Endothelial cell (in vitro differentiated cells): ENCODE measurements at places on chromosomes 16 and 17.

DNA sequence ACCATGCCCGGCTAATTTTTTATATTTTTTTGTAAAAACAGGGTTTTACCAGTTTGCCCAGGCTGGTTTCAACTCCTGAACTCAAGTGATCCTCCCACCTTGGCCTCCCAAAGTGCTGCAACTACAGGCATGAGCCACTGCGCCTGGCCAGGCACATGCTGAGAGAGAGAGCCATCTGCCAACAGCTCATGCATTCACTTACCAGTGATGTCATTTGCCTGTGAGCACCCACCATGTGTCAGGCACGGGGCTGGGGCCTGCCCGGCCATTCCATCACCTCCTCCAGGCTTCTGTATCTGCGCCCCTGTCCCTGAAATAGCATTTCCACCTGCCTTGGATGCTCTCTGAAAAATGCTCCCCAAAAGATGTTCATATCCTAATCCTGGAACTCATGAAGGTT, 43.6 kb upstream of the PEMT start:
- no peak overlapping the region for H3K4me3 ChIP-seq
- H3K36me3 ChIP-seq, result no peaks in the 10 kb centered on the region
- peaks cover 11% of the 10 kb centered on the region for H3K27me3 ChIP-seq
- H3K4me1 ChIP-seq, result no peaks in the 10 kb centered on the region
- H3K27ac ChIP-seq, result no peak overlapping the region

DNA sequence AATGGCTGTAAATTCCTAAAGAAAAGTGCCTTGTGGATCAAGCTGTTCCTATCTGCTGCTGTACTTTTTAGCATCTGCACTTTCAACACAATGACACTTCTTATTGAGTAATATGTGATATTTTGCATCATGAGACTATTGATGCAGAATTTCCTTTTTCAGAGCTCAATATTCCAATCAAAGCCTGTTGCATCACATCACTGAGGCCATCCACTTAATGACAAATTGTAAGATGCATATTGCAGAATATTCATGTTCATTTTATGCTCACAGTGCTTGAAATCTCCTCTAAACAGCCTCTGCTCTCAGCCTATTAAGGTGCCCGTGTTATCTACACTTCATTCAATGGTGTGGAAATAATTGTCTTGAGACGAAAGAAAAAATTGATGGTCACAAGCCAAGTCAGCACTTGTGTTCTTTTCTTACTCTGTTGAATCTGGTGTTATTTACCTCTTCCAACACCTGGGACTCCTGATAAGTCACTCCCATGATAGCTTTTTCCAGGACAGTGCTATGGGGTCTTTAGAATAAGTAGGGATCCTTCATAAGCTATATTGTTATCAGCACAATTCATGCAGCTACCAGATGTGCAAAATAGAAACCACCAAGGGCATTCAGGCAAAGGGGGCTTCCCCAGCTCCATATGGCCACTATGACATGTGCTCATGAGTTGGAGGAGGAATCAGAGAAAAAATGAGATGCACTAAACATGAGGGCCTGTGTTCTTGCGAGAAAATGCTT, 9.3 kb upstream of the SKAP1 start:
- H3K4me1 ChIP-seq, result peaks cover 51% of the 10 kb centered on the region
- no peaks in the 10 kb centered on the region for H3K27me3 ChIP-seq
- DNase-seq, result no peak

GRCh38 chr17:5049314-5049841, 14.2 kb upstream of the SLC52A1 start:
- H3K4me3 ChIP-seq, result peak overlapping the region; percentile 51
- no peak for DNase-seq
- peak overlapping the region; percentile 98 for H3K27ac ChIP-seq
- peaks cover 2% of the 10 kb centered on the region for H3K27me3 ChIP-seq

GRCh38 chr16:47258874-47259461, 115.2 kb upstream of the NETO2 start:
- H3K27me3 ChIP-seq, result no peaks in the 10 kb centered on the region
- no peak overlapping the region for H3K4me3 ChIP-seq
- peaks cover 8% of the 10 kb centered on the region for H3K36me3 ChIP-seq
- DNase-seq, result peak; percentile 37
- H3K4me1 ChIP-seq, result no peaks in the 10 kb centered on the region
- no peak overlapping the region for H3K27ac ChIP-seq

DNA sequence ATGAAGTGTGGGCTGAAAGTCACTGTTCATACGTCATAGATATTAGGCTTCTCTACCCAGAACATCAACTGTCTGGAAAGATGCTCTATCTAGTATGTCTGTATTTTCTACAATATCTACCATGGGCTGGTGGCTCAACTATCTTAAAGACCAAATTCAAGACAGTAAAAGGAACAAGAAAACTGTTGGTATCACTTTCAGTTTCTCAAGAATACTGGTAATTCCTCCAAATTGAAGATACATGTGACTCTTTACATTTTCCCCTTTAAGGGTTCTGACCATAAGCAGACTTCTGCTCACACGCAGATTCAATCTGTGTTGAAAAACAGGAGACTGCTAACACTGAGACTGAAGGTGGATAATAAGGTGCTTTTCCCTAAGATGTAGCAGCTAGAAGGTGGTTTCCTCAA, 24.2 kb downstream of the XPO6 start:
- H3K27ac ChIP-seq, result no peak overlapping the region
- H3K36me3 ChIP-seq, result peaks cover 5% of the 10 kb centered on the region
- no peak overlapping the region for H3K4me3 ChIP-seq
- peaks cover 18% of the 10 kb centered on the region for H3K4me1 ChIP-seq
- no peak for DNase-seq
- H3K27me3 ChIP-seq, result no peaks in the 10 kb centered on the region

DNA sequence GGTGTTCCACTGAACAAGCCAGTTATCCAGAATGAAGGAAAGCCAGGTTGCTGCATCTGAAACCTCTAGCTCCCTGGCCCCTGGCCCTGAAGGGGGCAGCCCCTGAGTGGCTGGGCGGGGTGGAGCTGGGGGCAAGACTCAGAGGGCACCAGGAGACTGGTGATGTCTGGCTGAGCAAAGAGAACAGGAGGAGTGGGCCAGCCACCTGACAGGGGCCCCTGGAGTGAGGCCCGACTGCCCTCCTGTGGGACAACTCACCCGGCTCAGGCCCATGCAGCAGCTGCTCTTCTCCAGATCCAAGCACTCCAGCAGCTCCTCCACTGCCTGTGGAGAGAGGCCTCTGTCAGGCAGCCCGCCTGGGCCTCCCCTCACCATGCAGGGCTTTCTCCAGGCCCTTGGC, 60.4 kb downstream of the PIPOX start:
- peaks cover 8% of the 10 kb centered on the region for H3K4me1 ChIP-seq
- DNase-seq, result no peak
- peaks cover 36% of the 10 kb centered on the region for H3K36me3 ChIP-seq
- H3K4me3 ChIP-seq, result no peak overlapping the region

DNA sequence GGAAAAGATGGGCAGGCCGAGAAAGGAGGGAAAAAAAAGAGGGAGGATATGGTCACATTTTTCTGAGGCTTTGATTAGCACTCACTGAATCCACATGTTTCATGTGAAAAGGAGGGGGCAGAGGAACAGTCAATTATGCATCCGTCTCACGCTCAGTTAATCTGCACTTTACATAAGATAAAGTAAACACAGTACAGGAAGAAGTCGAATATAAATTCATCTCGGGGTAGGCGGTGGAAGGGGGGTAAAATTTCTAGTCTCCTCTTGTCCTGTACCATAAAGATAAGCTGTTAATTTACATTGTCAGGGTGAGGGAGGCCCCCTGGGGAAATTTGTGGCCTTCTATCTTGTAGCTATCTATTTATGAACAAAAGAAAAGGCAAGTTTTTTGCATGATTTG, 73.1 kb upstream of the CES5A start:
- no peak overlapping the region for H3K4me3 ChIP-seq
- H3K36me3 ChIP-seq, result no peaks in the 10 kb centered on the region
- peaks cover 3% of the 10 kb centered on the region for H3K4me1 ChIP-seq
- no peak overlapping the region for H3K27ac ChIP-seq
- no peak for DNase-seq

- peaks cover 3% of the 10 kb centered on the region for H3K4me1 ChIP-seq
- H3K4me3 ChIP-seq, result no peak overlapping the region
- H3K27ac ChIP-seq, result no peak overlapping the region
These were observed 20.6 kb downstream of the QPRT start for GRCh38 chr16:29699324-29700219.

GRCh38 chr16:86025706-86026105, 126.7 kb downstream of the IRF8 start:
- peaks cover 5% of the 10 kb centered on the region for H3K27me3 ChIP-seq
- no peaks in the 10 kb centered on the region for H3K4me1 ChIP-seq
- no peak overlapping the region for H3K27ac ChIP-seq
- H3K4me3 ChIP-seq, result no peak overlapping the region

DNA sequence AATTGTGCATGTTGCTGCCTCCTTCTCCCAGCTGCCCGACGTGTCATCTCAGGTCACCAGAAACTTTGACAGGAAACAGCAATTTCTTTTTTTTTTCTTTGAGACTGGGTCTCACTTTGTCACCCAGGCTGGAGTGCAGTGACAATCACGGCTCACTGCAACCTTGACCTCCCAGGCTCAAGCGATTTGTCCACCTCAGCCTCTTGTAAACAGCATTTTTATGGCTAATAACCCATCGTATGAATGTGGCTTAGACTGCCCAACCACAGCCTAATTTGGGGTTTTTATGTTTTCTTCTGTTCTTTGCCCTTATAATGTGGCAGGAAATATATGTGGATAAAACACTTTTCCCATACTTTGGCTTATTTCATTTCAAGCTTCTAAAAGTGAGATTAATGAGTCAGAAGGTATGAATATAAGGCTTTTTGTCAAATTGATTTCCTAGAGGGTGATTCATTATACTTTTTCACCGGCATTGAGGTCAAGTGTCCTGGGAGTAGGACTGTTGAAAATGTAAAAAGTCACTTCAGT, 31.0 kb upstream of the SLC5A10 start:
- H3K27me3 ChIP-seq, result peaks cover 4% of the 10 kb centered on the region
- no peak overlapping the region for H3K27ac ChIP-seq
- peaks cover 19% of the 10 kb centered on the region for H3K36me3 ChIP-seq
- no peak overlapping the region for H3K4me3 ChIP-seq

- no peak overlapping the region for H3K27ac ChIP-seq
- no peaks in the 10 kb centered on the region for H3K27me3 ChIP-seq
- no peak for DNase-seq
- peak overlapping the region; percentile 90 for H3K4me3 ChIP-seq
- H3K4me1 ChIP-seq, result peaks cover 3% of the 10 kb centered on the region
These were observed 416 bp downstream of the RNF43 start for GRCh38 chr17:58416937-58417299.

- DNase-seq, result no peak
- no peak overlapping the region for H3K27ac ChIP-seq
- peaks cover 17% of the 10 kb centered on the region for H3K4me1 ChIP-seq
- no peak overlapping the region for H3K4me3 ChIP-seq
- peaks cover 10% of the 10 kb centered on the region for H3K27me3 ChIP-seq
- H3K36me3 ChIP-seq, result no peaks in the 10 kb centered on the region
These were observed 378.7 kb upstream of the ZFHX3 start for GRCh38 chr16:73426433-73427160.

DNA sequence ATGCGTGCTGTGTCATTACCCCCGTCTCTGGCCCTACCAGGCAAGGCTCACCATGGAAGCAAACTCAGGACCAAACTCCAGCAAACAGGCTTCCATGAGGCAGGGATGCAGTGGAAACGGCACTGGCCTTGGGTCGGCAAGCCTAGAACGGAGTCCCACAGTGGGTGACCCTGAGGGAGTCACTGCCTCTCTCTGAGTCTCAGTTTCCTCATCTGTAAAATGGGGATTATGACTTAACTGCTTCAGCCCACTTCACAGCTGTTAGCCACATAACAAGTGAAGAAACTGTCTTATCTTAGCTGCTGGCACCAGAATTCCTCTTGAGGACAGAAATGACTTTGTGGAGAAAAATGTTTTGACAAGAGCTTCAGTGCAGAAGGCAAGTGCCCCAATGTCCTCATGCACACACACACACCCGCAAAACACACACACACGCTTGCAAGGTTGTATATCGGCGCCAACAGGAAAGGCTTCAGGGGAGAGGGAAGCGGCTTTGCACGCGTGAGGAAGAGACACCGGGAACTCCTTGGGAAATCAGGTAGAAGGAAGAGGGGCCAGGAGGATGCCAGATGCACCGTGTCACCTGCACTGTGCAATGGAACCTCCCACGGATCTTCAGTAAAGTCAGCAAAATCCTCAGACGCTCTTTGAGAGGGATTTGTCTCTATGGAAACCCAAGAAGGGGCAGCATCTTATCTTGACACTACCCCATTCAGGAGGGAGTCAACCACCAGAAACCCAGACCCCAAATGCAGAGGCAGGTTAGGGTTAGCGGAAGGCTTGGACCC, 53.7 kb downstream of the GSG1L start:
- no peak overlapping the region for H3K27ac ChIP-seq
- no peaks in the 10 kb centered on the region for H3K4me1 ChIP-seq
- no peak for DNase-seq
- H3K36me3 ChIP-seq, result no peaks in the 10 kb centered on the region
- no peak overlapping the region for H3K4me3 ChIP-seq

DNA sequence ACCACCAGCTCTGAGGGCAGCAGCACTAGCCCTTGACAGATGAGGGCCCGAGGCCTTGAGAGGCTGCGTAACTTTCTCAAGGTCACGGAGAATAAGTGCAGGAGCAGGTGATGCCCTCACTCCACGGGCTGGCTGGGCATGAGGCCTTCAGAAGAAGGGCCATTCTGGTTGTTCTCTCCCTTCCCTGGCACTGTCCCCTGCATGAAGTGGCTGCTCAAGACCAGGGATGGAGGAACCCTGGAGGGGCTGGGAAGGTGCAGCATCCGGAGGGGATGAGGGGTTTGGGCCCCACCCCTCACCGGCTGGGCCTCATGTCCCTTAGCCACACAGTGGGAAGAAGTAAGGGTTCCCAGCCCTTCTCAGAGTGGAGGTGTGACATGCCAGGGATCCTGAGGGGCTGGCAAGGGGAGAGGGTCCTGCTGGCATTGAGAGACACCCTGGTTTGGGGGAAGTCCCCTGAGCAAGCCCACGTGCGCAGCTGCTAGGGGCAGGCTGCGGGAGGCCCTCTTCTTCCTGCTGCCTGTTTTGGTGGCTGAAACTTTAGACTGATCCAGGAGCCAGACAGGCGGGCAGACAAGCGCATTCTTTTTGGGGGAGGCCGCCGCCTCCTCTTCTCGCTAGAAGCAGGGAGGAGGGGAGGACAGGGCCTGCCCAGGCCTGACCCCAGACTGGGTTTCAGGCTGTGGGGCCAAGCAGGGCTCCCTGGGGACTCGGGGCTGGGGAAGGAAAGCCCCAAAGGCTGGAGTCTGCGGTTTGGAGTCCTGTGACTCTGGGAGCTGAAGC, 74.0 kb downstream of the N4BP1 start:
- DNase-seq, result no peak
- peaks cover 8% of the 10 kb centered on the region for H3K36me3 ChIP-seq
- peaks cover 24% of the 10 kb centered on the region for H3K4me1 ChIP-seq
- peaks cover 12% of the 10 kb centered on the region for H3K27me3 ChIP-seq
- no peak overlapping the region for H3K4me3 ChIP-seq

GRCh38 chr17:3575511-3575910, 17.9 kb upstream of the TRPV3 start:
- no peak overlapping the region for H3K27ac ChIP-seq
- peaks cover 5% of the 10 kb centered on the region for H3K36me3 ChIP-seq
- no peaks in the 10 kb centered on the region for H3K27me3 ChIP-seq
- DNase-seq, result no peak
- H3K4me3 ChIP-seq, result no peak overlapping the region
- no peaks in the 10 kb centered on the region for H3K4me1 ChIP-seq
